Caudate nucleus (tissue), 63 donors: ENCODE measurements at places on chromosomes 6 and 20.

GRCh38 chr6:53320964-53321363 is 27.8 kb downstream of the ELOVL5 start:
- no peak for DNase-seq

DNA sequence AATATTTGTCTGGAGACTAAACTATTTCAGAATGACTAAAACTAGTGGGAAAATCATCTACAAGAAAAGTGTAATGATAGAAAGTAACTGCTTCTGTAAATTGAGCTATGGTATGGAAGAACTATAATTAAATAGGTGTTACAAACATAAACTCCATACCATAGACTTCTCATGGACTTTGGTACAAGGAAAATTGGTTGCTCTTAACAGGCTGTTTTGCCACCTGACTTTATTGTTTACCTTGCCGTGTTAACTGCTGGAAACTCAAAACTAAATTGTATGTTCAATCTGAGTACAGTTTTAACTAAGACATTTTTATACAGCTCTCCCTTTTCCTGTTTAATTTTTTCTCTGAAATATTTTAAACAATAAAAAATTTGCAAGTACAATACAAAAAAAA is 261.8 kb upstream of the POU3F2 start:
- DNase-seq: no peak

GRCh38 chr20:24892522-24892921 is 56.5 kb upstream of the CST7 start:
- no peak for DNase-seq

DNA sequence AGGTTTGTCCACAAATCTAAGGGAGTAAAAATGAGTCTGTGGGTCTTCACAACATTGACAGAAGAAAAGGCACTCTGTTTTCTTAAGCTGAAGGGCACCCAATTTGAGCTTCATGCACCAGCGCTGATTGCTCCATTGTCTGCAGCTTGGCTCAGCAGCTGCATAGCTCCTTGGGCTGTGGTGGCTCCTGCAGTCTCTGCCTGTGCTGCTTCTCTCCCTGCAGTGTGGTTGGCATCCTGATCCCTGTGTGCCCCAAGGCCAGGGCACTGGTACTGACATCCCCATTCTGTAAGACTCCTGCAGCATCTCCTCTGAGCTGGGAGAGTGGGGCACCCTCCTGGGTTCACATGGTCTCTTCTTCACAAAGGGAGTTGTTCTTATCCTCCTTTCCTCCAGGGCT is 83.2 kb upstream of the B3GAT2 start:
- no peak for DNase-seq

GRCh38 chr6:55882718-55883569 is 7.6 kb upstream of the BMP5 start:
- DNase-seq: no peak

GRCh38 chr6:117518870-117519269 is 36.4 kb downstream of the DCBLD1 start:
- no peak for DNase-seq

GRCh38 chr20:46897328-46897880 is 2.8 kb downstream of the EYA2 start:
- DNase-seq: no peak

DNA sequence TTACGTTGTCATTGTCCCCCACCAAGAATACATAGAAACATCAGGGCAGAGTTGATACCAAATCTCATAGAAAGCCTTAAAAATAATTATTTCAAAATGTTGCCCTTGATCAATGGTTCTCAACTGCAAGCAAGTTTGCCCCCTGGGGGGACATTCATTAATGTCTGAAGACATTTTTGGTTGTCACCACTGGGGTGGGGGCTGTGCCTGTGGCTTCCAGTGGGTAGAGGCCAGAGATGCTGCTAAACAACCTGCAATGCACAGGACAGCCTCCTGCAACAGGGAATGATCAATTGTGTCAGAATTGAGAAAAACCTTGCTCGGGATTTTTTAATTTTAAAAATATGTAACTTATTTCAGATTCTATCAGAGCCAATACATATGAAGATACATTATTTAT is 130.6 kb upstream of the DOK5 start:
- DNase-seq: no peak

GRCh38 chr6:105920071-105920470 is 166.1 kb upstream of the PRDM1 start:
- DNase-seq: no peak
